Renal cortex interstitium (tissue), 15 donors: ENCODE measurements at places on chromosomes 5 and 9. TPM values are rescaled to one million over a fixed set of nuclear protein-coding genes. Genes with fewer than 3 reads are reported as not detected.

DNA sequence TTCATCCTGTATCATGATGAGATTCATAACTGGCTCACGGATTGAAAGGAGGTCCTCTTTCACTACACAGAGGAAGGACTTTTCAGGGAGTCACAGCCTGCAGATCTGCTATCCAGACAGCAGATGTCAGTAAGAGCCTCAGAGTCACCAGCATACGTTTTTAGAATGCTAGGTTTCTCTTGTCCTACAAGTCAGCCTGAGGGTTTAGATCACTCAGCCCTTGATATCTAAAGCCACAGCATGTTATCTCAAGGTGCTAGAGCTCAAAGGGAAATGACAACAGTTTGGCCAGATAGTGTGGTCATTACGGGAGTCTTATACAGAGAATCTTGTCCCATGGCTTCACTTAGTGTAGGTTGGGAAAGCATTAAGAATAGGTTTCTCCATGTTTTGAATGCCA lies 30.9 kb upstream of the SLC46A2 start:
- DNase-seq, result no peak

The SH3TC2 gene
- 0.81 TPM for polyA plus RNA-seq

DNA sequence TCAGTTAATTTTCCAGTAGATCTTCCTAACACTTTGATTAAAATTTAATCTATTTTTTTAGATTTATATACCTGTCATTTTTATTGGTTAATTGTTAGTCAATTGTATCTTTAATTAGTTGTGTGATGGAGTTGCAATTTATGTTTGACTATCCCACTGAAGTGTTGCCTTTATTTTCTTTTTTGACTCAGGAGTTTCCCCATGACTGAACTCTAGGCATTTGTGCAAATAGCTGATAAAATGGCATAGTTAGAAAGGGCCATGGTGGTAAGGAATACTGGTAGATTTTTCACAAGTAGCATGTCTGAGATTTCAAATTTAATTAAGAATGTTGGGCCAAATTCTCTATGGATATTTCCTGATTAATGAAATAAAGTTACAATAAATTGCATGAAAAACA lies 273.1 kb upstream of the DAB2 start:
- DNase-seq, result peak; percentile 17

DNA sequence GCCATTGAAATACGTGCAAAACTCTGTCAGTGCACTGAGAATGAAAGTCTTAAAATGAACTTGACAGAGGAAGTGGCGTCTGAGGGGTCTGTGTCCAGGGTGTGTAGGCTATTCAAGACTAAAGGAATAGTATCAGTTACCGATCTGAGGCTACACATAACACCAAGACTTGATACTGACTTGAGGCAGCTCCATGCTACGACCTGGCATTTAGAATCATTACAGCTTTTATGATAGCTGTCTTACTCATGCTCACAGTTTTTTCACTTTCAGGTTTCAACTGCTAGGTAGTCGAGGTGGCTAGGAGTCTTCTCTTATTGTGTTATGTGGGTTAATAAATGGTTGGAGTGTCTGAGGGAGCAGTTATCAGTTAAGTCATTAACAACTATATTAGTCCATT lies 92.8 kb upstream of the SLCO6A1 start:
- no peak for DNase-seq

- no peak for DNase-seq
These were observed 339.4 kb downstream of the PRELID2 start for GRCh38 chr5:145495741-145496140.

The GDF9 gene
- 1.3 TPM for polyA plus RNA-seq

The CYSTM1 gene
- 51.3 TPM for polyA plus RNA-seq

DNA sequence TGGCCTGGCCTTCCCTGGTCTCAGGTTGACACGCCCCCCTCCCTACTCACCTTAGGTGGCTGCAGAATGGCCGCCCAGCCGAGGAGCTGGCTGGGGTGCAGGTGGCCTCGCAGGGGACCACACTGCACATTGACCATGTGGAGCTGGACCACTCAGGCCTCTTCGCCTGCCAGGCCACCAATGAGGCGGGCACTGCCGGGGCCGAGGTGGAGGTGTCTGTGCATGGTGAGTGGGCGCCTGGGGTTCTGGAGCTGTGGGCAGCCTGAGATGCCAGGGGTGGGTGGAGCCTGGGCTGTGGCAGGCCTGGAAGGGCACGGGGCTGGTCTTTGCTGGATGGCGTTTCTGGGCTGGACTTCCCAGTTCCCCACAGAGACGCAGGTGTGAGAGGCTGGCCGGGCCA lies 88.7 kb upstream of the ASS1 start:
- no peak for DNase-seq
